NT2/D1 (cell line): ENCODE measurements at places on chromosomes 5 and 9.

DNA sequence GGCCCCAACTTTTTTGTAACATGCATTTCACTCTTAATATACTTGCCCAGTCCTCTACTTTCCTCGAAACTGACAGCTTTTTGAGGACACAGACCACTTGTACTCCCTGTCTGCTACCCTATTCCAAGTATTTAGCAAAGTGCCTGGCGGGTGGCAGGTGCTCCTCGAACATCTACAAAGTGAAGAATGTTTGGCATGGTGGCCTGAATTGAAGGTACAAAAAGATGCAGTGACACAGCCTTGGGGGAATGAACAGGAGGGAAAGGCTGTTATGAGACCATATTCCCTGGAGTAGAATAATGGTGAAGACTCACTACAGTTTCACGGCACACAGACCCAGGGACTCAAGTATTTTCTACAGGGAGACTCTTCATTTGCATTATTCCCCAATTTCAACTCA lies 590.9 kb downstream of the PRELID2 start:
- DNase-seq = no peak

- DNase-seq = no peak
Observed at GRCh38 chr5:87008751-87009560, 258.7 kb upstream of the RASA1 start.

DNA sequence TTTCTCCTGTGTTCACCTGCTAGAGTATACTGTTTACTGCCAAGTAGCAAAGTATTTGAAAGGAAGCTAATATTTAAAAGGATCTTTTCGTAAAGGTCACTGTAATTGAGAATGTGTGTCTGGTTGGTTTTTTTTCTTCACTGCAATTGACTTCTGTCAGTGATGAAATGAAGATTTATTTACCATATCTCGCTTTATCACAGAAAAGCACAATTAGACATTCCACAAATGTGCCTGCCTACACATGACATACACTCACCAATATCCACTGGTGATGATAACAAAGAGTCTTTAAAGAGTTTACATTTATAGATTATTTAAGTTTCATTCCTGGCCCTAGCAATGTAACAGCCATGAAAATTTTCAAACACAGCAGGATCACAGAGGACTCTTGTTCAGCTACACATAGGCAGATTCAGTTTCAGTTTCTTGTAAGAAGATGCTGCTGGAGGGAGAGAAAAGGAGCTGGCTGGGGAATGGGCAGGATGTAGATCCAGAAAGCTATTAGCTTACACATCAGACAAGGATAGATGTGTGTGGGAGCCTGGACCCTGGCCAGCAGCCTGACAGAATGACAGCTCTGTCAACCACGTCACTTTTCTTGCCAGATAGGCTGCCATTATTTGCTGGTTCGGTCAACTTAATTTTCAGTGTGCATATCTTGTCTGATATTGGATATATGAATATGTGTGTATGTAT lies 104.0 kb downstream of the GDNF start:
- DNase-seq = no peak

GRCh38 chr9:90331826-90332575 lies 310.6 kb downstream of the DIRAS2 start:
- DNase-seq = no peak

GRCh38 chr5:127290019-127290945 lies at the start of gene MEGF10:
Gene MEGF10, plus strand, starts transcription at chr5:127290796. Its CDS starts 40,513 bp downstream, at chr5:127331309.
- DNase-seq = peak; percentile 52

DNA sequence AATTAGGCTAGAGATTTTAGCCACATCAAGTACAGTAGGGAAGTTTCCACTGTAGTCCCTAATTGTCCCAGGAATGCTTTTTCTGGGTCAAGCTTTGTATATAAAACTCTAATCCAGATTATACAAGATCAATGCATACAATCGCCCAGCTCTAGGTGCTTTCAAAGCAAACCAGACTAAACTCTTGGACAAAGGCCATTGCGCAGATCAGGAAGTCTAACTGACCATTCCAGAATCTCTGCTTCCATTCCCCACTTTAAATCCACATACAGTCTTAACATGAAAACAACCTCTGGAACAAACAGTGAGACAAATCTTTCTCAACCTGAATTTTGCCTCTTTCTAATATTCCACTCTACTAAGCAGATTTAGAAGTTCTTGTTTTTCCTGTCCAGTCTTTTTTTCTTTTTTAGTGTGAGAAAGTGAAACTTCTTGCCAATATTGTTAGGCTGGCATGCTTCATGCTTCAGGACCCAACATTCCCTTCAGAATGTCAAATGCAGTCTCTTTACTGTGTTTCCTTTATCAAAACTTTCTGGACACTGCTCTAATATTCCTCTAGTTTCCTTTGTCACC lies 76.1 kb downstream of the ITGA1 start:
- DNase-seq = no peak

DNA sequence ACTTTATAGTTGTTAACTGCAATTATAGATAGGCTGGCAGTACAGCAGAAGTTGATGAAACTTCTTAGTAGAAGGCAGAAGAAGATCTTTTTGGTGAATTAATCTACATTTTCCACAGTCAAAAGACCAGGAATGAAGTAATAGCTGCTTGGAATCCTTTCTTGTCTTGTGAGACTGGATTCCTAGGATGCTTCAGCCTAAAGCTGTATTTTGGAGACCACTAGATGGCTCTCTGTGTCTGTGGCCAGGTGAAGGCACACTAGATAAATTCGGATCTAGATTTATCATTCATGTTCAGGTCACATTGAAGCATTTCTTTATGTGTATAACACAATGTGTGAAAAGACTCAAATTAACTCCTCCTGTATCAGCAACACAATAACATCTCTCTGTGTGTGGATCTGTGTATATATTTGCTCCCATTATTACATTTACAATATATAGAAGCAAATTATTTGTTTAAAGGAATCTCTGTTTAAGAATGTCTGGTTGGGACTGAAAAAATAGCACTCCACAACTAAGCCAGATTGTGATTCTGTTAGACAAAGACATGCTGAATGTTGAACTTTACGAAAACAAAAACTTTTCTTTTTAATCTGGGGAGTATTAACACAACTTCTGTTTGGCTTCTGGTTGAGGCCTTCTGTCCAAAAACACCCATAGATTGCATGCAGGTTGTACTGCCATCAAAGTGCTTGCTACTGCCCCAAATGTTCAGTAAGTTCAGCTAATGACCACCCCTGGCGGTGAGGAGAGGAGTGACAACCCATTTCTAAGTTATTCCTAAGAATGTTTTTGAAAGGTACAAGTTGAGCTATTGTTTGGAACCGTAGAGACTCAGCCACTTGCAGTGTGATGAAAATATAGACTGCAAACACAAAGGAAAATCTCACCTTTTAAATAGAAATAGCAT lies 10.6 kb downstream of the GRIN3A start:
- DNase-seq = no peak

DNA sequence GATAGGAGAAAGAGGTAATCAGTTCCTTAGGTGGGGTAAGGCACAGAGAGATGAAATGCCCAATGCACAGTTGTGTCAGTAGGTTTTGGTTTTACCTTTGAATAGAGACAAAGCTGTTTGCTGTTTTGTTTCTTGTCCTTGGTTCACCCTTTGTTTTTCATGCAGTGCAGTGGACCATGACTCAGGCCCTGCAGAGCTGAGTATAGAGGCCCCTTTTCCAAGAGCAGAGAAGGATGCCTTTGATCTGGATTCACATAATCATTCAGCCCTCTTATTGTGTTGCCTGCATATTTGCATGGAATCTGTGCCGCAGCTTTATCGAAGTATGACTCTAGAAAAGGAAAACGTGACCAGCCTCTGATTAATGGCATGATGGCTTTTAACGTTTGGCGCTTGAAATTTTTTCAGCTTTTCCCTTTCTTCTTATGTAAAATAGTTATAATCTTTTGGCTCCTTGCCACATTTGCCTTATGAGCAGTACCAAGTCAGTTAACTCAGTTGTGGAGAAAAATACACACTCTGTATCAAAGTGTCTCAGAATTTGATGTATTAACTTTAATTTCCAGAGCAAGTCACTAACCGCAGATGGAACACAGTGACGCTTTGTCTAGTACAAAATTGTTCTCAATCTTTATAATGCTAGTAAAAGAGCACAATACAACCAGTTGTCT lies 197.6 kb downstream of the KDM4C start:
- DNase-seq = peak; percentile 62

DNA sequence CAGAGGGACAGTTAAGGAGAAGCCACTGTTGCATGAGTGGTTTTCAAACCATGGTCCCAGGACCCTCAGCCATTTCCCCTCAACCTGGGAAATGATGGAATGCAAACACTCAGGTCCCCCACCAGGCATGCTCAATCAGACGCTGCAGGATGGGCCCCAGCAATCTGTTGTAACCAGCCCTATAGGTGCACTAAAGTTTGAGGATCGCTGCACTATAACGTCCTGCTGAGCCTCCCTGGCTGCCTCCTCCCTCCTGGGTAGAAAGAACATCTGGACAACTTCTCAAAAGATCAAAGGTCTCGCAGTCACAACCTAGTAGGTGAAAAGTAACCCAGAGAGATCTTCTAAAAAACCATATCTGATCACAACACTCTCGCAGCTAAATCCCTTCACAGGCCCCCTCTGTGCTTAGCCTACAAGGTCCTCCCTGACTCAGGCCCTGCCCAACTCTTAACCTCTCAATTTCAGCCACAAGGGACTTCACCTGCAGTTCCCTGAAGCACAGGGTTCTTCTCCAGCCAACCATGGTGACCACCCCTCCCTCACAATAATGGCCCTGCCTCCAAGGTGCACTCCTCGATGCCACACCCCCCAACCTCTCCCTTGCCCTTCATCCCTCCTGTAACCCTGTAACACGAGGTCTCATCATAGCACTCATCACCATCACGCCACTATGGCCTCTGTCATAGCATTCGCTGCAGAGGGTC lies 3.5 kb downstream of the SHB start:
- no peak for DNase-seq
